ENCODE measurements at places on chromosomes 1 and 21. TPM values are rescaled to one million over a fixed set of nuclear protein-coding genes. Genes with fewer than 3 reads are reported as not detected.

Gene HPCAL4
- 13.8 TPM for total RNA-seq

Gene TTC34
- total RNA-seq: 1.1 TPM

DNA sequence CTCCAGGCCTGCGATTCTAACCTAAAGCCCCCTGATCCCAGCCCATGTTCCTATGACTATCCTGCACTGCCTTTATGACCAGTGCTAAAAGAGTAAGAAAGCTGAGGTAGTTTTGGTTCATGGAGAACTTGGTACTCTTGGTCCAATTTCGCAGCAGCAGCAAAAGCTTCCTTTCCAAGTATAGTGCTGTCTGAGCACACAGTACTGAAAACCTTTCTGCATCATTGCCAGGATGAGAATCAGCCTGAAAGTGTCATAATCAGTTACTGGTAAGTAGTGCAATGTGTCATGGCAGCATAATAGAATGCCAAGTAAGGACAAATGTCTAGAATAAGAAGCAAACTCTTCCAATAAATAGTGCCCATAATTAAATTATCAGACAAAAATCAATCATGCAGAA is 889.6 kb upstream of the ADGRL4 start:
- no peaks in the 10 kb centered on the region for H3K36me3 ChIP-seq
- H3K27me3 ChIP-seq: no peaks in the 10 kb centered on the region
- H3K4me3 ChIP-seq: no peak overlapping the region
- no peak for DNase-seq

DNA sequence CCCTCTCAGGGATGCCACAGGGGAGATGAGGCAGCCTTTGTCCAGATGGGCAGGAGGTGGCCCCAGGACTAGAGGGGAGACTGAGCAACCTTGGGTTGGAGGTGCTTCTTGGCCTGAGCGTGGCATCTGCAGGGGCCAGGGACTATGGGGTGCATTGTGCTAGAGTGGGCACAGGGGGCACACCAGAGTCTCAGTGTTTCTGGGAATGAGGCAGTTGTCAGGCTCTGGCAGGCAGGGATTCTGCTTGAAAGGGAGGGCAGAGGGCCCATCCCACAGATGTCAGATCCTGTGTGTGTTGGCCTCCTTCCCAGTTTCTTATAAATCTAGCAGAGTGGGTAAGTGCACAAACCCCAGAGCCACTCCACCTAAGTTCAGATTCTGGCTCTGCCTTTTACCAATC is 13.7 kb downstream of the LGR6 start:
- H3K4me1 ChIP-seq: no peaks in the 10 kb centered on the region
- H3K4me3 ChIP-seq: no peak overlapping the region
- H3K27ac ChIP-seq: no peak overlapping the region
- DNase-seq: no peak
- peaks cover 10% of the 10 kb centered on the region for H3K27me3 ChIP-seq

DNA sequence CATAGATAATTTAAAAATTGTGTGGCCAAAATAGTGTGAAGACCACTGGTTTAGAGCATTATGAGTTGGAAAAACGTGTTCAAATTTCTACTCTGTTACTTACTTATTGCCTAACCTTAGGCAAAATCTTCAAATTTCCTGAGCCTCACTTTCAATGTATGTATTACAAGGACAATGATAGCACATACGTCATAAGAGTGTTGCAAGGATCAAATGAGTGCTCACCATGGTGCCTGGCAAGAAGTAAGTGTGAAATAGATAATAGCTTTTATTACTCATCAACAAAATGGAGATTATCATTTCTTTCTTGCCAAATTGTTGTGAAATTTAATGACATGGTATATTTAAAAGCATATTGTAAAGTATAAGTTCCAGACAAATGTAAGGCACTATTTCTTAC is 57.2 kb downstream of the FH start:
- no peaks in the 10 kb centered on the region for H3K36me3 ChIP-seq
- H3K27ac ChIP-seq: no peak overlapping the region
- H3K27me3 ChIP-seq: no peaks in the 10 kb centered on the region

- no peak overlapping the region for H3K4me3 ChIP-seq
- H3K27ac ChIP-seq: no peak overlapping the region
- H3K36me3 ChIP-seq: peaks cover 56% of the 10 kb centered on the region
- DNase-seq: no peak
- H3K4me1 ChIP-seq: no peaks in the 10 kb centered on the region
Observed at GRCh38 chr1:231544943-231545592, 16.6 kb downstream of the TSNAX start.

GRCh38 chr1:30686236-30686935 is 37.0 kb downstream of the MATN1 start:
- H3K36me3 ChIP-seq: no peaks in the 10 kb centered on the region
- H3K27ac ChIP-seq: no peak overlapping the region
- peaks cover 10% of the 10 kb centered on the region for H3K4me1 ChIP-seq
- no peak overlapping the region for H3K4me3 ChIP-seq
- DNase-seq: no peak
- H3K27me3 ChIP-seq: peaks cover 11% of the 10 kb centered on the region

All from CD4-positive, CD25-positive, alpha-beta regulatory T cell (primary cell).